Motor neuron (in vitro differentiated cells): ENCODE measurements at places on chromosomes 4 and X.

- ATAC-seq: no peak
These were observed 48.8 kb upstream of the HHIP start for GRCh38 chr4:144597171-144597570.

- peak; percentile 70 for ATAC-seq
These were observed 93.7 kb upstream of the TRPC3 start for GRCh38 chr4:122045533-122045932.

DNA sequence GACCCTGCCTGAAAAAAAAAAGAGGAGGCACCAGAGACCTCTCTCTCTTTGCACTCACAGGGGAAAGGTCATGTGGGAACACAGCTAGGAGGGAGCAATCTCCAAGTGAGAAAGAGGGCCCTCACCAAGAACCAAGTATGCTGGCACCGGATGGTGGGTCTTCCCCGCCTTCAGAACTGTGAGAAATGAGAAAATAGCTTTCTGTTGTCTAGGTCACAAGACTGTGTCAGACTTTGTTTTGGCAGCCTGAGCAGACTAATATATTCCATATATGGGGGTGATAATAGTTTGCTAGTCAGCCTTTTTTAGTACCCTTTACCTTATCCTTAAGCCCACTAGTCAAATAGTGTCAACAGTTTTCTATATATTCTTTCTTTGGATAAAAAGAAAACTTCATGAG lies 193.0 kb downstream of the TRIML1 start:
- ATAC-seq: no peak

- ATAC-seq: no peak
These were observed 26.6 kb upstream of the HS3ST1 start for GRCh38 chr4:11455201-11455835.
